Effector memory CD8-positive, alpha-beta T cell (primary cell): ENCODE measurements at places on chromosomes 3 and 15.

GRCh38 chr3:186789554-186790260 is 6.3 kb downstream of the EIF4A2 start:
- no peak for DNase-seq

GRCh38 chr15:100897221-100898151 is 17.9 kb downstream of the ALDH1A3 start:
- no peak for DNase-seq

DNA sequence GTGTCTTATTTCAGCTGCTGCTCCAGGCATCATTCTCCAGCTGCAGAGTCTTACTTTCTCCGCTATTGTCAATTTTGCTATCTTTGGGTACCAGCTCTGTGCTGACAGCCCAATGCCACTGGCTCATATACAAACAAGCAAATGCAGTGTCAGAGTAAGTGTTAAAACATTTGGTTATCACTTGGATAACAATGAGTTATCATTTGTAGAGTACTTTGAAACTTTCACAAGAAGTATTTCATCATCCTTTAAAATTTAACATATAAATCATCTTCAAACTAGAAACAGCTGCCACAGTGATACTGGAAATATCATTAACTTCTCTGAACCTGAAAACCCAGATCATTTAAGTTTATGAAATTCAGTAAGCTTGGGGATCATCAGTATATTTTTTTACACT is 13.8 kb downstream of the TSPAN3 start:
- DNase-seq: no peak

- no peak for DNase-seq
Observed at GRCh38 chr3:46092702-46093080, 65.4 kb upstream of the XCR1 start.

DNA sequence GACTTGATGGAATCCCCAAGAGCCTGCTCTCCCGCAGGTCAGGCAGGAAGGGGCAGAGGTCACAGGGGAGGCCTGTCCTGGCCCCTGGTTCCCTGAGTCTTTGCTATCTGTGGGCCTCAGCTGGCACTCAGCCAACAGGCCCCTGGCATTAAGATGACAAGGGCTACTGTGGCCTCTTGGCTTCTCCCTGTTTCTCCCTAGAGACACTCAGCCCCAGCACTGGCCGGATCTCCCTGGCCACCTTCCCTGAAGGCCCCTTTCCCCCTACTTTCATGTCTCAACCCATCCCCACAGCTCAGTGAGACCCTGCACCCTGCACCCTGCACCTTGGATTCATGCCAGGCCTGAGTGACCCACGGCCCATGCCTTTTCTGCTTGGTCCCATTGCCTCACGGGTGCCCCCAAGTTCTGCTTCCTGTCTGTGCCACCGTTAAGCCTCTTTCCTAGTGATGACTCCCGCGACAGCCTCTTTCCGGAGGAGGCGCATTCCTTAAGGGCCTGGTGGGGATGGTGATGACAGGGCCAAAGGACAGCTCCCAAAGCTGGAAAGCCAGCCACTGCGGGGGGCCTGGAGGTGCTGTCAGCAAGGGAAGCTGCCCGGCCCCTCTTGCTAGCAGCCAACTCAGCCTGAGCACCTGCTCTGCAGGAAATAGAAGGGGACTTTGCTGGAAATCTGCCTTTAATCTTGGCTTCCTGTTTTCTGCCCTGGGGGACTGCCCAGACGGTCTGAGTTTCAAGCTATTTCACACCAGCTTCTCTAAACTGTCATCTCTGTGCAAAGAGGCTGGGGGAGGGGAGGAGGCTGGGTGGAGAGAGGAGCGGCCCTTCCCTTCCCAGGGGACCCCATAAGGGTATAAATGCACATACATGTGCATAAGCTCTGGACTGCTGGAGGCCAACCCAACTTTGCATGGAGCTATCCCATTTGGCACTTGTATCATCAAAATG is 4.8 kb upstream of the CSK start:
- peak; percentile 55 for DNase-seq

- no peak for DNase-seq
Observed at GRCh38 chr15:101373577-101373976, 78.5 kb upstream of the SNRPA1 start.

- no peak for DNase-seq
Observed at GRCh38 chr3:181741417-181741816, 29.7 kb downstream of the SOX2 start.

GRCh38 chr15:95375281-95375680 is 955.2 kb upstream of the NR2F2 start:
- DNase-seq: no peak

DNA sequence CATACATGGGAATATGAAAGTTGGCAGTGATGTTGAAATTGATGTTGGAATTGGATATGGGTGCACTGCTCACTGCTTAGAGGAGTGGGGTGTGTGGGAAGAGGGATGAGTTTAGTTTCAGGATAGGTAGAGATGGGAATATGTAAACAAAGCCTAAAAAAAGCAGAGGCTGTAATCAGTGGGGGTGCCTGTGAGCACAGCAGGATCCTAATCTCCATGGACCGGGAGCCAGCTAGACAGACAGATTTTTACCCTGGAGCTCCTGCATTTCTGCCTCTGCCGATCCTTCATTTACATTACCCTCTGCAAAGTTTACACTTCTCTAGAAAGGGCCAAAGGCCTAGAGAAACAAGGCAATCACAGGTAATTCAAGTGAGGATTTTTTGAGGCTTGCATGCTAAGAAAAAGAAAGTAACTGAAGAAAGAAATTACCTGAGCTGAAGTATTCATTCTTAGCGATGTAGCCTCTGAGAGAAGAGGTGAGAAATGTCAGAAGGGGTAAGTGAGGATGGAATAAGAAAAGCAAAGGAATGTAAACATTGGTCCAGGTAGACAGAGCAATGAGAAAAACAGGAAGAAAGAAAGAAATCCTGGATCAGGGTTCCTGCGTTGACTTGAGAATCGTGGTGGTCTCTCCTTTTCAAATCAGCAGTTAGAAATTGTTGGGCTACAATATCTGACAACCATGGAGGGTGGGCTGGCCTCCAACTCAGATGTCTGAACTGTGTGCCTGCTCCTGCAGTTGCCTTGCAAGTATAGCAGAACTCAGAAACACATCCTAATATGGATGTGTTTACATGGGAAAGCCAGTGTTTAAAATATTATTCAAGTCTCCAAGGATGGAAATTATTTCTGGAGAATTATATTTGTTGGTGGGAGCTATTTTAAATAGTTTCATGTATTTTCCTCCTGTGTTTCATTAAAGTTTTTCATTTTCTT is 79.8 kb downstream of the CRTC3 start:
- no peak for DNase-seq

GRCh38 chr3:179743913-179744312 is 91.1 kb downstream of the USP13 start:
- DNase-seq: no peak
